ENCODE measurements at places on chromosomes 6 and 20.

GRCh38 chr6:16676978-16677377 lies 84.3 kb downstream of the ATXN1 start:
- DNase-seq = no peak

GRCh38 chr20:10686356-10687133 lies 12.7 kb upstream of the JAG1 start:
- no peak for DNase-seq

GRCh38 chr20:46062151-46062550 lies 27.6 kb downstream of the NCOA5 start:
- DNase-seq = no peak

GRCh38 chr6:43604174-43604573 lies 24.9 kb downstream of the GTPBP2 start:
- DNase-seq = no peak

GRCh38 chr6:119273272-119274196 lies 76.0 kb downstream of the MAN1A1 start:
- no peak for DNase-seq

Data from globus pallidus (tissue), 1 donor.